CD4-positive, alpha-beta T cell treated with Interleukin-10 for 1 hour (primary cell): ENCODE measurements at places on chromosomes 12 and 14.

DNA sequence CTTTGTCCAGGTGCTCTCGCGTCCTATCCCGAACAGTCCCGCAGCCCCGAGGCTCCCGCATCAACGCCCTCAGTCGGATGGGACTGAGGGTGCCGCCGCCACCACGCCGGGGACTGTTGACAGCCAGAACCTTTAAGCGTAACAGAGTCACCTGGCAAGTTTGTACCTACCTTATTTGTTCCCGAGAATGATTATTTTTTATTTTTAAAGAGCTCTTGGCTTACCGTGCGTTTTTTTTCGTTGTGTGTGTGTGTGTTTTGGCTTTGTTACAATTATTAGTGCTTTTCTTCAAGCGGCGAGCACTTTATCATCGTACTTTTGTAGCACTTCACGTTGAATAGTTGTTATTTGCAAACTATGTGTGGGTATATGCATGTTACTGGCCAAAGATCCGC is 463 bp downstream of the COA8 start:
- no peak for DNase-seq

GRCh38 chr14:35766700-35767082 is 42.4 kb downstream of the RALGAPA1 start:
- peak; percentile 8 for DNase-seq

GRCh38 chr14:104157016-104157928 is 18.9 kb downstream of the KIF26A start:
- DNase-seq = no peak

DNA sequence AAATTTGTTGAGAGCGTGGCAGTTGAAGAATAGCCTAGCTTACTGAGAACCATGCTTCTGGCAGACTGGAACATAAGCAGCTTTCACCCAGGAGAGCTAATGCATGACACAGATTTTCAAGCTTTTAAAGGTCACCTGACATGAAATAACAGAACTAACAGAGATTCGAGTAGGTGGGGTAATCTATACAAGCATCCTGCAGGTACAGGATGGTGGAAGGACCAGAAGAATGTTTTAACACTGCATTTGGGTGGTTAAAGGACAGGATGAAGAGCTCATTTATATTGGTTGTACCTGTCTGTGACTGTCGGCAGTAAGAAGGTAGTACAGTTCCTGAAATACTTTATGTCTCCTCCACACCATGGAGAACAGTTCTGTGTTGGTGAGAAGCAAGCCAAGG is 8.9 kb downstream of the PELI2 start:
- DNase-seq = no peak

- no peak for DNase-seq
These were observed 54.3 kb upstream of the CCDC91 start for GRCh38 chr12:28135801-28136439.

GRCh38 chr12:124613151-124613585 is 45.8 kb upstream of the NCOR2 start:
- no peak for DNase-seq

DNA sequence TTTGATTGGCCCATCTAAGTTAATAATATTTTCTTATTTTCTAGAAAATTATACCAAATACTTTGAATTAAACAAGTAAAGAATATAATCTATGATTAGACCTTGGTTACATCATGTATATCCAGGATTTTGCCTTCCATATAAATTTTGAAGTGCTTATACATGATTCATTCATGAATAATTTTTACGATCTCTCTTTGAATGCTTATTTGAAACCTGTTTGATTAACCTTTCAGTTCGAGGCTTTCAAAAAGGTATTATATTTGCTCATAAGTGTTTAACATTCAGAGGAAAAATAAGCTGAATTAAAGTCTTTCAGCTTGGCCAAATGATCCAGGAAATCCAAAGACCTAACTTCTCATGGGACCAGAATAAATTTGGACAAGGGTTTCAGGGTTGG is 495.2 kb upstream of the GARIN6 start:
- DNase-seq = no peak

DNA sequence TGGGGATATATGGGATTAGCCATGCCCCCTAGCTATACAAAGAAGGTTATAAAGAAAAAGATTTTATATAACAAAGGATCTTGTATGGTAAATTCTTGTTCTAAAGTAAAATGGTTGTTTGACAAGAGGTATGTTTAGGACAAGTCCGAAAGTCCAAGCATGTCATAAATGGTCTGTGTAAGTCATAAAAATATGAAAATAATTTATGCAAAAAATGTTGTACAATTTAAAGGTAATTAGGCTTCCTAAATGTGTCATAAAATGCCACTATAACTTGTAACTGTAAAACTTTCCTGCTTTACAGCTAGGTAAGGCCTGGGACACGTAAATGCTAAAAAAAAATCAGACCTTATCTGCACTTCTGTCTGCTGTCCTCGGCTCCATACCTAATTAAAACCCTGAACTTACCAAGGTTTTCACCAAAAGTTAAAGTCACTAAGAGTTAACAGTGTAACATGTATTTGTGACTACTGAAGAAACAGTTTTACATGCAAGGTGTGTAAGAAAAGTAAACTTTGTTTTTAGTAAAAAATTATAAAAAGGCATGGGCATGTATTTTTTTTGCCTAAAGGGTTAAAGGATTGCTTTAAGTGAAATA is 110.0 kb upstream of the RESF1 start:
- no peak for DNase-seq

GRCh38 chr14:76500011-76500410 is 124.1 kb downstream of the ESRRB start:
- DNase-seq = no peak

DNA sequence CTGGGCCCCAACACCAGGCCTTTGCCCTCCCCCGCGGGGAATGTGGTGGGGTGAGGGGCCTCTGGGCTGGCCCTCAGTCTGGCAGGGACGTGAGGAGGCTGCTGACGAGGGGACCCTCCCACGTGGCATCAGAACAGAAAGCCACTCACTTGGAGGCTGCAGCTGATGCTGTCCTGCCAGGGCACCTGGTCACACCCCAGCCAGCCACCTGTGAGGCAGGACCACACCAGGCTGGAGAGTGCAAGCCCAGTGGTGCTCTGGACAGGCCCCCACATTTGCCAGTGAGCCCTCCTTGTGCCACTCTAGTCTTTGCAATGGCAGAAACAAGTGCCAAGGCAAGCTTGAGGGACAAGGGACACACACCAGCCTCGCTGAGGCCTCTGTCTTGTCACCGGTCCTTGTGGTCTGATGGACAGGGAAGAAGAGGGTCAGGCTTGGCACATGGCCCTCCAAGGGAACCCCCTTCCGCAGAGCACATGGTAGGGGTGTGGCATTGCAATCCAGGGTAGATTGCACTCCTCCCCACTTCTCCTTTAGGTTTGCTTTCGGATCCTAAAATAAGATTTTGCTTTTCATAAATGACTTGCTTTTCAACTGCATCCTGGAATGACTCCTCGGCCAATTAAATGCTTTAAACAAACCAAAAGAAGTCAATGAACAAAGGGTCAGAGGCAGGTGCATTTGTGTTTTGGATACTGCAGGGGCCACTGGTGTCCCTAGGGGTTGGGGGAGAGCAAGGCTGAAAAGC is 53.7 kb downstream of the CCDC88C start:
- no peak for DNase-seq
